Activated naive CD4-positive, alpha-beta T cell (primary cell): ENCODE measurements at places on chromosomes 12 and 14.

GRCh38 chr14:81784084-81784483, 250.4 kb upstream of the SEL1L start:
- no peak for DNase-seq

GRCh38 chr14:99892406-99892805, 99.2 kb downstream of the EML1 start:
- no peak for DNase-seq

- no peak for DNase-seq
Observed at GRCh38 chr14:55103971-55104954, 24.8 kb upstream of the LGALS3 start.

GRCh38 chr12:30440826-30441602, 254.7 kb downstream of the IPO8 start:
- DNase-seq, result no peak

DNA sequence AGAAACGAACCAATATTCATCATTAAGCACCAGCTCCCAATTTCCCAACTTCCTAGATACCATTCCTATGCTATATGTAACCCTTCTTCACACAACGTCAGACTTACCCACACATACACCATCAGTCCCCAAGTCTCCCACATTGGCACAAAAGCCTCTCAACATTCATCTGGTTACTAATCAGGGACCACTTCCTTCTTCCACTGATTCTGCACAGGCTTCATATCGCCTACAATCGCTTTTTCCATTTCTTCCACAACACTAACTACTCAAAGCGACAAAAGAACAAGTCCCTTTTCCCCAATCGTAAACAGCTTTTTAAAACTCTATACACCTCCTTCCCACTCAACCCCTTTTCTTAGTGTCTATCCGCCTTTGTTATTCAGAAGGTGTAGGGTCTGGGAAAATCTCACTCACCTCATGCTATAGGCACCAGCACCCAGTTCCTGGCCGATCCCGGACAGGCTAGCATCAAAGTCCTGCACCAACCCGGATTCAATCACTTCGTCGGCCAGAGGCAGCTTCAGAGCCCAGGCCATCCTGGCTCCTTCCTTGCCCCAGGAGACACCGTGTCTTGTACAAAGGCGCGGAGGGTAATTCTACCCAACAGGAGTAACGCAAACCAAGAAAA, 936 bp downstream of the TFCP2 start:
- no peak for DNase-seq

DNA sequence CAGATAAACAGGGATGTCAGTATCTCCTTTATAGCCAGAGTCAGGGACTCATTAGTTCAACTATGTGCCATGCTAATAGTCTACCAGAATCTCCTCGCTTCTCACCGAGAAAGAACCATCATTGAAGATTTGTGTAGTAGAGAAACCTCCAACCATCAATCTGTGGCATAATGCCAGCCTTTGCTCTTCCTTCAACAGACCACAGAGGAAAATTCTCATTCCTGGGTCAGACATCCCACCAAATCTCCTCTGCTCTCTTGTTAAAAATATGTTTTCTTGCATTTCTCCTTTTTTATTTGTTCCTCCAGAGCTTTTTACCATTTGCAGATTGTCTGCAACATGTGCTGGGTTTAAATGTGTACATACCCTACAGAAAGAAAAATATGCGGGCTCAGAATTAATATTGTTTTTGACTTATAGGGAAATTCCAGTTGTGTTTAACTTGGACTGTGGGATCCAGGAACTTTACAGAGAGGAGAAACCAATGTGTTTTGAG, 64.9 kb downstream of the LLPH start:
- DNase-seq, result no peak

DNA sequence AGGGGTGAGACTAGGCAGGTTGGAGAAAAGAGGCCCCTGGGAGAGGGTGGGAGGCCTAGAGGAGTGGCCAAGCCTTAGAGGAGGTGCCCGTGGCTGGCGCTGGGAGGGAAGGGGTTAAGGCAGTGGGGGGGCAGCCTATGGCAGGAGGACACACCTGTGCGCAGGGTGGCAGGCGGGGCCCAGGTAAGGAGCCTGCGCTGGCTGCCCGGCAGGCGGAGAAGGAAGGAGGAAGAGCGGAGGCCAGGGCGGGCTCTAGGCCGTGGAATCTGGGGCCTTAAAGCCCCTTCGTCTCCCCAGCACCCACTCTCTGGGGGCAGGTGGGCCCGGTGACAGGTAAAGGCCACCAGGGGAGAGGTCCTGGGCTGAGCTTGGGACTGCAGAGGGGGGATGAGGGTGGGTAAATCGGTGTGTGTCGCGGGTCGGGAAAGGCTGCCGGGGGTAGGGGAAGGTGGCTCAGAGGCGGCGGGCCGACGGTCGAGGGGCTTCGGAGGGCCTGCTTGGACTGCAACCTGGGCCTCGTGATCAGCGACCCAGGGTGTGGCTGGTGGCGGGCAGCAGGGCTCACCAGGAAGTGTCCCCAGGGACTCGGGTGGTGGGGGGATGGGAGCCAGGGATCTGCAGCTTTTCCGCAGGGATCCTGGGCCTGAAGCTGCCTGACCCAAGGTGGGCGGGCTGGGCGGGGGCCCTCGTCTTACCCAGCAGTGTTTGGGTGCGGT, 7.3 kb downstream of the PHB2 start:
- no peak for DNase-seq

GRCh38 chr14:26204728-26205479, 392.9 kb downstream of the NOVA1 start:
- no peak for DNase-seq

- DNase-seq, result no peak
Observed at GRCh38 chr14:97719931-97720330, 922.7 kb downstream of the VRK1 start.

GRCh38 chr12:67377541-67377940, 108.4 kb downstream of the CAND1 start:
- no peak for DNase-seq

DNA sequence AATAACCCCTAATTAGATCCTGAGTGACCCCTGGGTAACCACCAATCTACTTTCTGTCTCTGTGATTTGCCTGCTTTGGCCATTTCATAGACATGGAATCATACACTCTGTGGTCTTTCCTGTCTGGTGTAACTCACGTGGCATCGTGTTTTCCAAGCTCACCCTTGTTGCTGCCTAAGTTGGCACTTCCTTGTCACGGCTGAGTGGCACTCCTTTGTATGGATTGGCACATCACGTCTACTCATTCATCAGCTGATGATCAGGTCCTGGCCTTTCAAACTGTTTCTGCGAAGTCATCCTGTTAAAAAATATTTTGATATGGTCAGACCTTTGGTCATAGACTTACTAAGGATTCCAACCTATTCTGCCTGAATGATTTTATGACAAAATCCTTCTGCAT, 87.7 kb downstream of the GLT1D1 start:
- no peak for DNase-seq

DNA sequence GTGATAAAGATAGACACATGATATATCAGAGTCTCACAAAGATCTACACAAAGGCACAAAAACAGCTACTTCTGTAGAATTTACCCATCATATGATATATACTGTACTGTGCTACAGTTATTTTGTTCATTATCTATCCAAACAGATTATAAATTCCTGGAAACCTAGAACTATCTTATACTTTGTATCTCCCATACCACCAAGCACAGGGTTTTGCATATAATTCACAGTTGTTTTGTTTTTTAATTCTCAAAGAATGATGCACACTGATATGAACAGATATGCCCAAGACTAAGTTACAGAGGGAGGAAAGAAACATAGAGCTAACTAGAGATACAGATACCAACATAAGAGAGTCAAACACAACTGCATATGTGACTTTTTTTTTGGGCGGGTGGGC, 3.4 kb downstream of the PRKAG1 start:
- no peak for DNase-seq

DNA sequence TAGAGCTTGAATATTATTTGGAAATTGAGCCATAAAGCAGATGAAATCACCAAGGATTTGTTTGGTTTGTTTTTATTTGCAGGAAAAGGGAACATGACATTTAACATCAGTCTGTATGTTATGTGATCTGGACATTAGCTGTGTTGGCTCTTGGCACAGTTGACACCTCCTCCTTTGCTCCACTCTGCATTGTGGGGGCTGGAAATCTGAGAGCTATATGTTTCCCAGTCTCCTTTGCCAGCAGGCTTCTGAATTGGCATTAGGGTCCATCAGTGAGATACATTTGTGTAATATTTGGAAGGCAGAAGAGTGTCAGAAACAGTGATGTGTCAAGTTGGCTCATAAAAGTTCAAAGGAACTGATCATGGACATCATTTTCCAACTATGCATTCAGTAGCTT, 322.1 kb upstream of the ATP2B1 start:
- DNase-seq, result no peak

- DNase-seq, result no peak
Observed at GRCh38 chr14:57297852-57298251, 29.1 kb downstream of the AP5M1 start.

DNA sequence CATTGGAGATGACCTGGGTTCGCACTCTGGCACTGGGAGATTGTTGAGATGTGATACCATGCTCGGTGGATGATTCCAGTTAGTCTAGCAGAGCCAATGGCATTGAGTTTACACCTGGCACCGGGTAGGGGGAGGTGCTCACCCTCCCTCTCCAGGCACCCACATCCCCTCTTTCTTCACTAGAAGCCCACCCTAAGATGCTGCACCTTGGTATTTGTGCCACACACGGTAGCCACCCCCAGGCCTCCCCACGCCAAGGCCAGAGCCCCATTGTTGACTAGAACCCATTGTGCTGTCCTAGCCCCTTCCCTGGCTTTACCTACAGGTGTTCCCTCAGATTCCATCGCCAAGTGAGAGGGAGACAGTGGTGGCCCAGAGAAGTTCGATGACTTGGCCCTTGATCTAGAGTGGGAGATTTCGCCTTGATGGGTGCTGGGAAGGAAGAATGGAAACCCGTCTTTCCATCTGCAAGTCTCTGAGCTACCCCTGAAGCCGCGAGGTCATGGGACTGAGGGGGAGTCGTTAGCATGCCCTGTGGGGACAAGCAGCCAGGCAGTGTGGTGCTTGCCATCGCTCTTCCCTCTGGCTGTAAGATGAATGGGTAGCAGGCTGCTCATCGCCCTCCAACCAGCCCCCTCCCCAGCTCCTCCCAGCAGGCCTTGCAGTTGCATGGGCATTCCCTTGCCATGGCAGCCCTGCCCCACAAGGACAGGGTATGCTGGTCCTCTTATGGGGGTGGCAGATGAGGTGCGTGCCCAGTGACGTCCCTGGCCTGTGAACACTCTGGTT, 8.7 kb downstream of the CCND2 start:
- no peak for DNase-seq

GRCh38 chr12:116958402-116959197, 47.9 kb downstream of the FBXW8 start:
- no peak for DNase-seq

- no peak for DNase-seq
Observed at GRCh38 chr12:114274131-114274530, 131.8 kb downstream of the TBX5 start.

DNA sequence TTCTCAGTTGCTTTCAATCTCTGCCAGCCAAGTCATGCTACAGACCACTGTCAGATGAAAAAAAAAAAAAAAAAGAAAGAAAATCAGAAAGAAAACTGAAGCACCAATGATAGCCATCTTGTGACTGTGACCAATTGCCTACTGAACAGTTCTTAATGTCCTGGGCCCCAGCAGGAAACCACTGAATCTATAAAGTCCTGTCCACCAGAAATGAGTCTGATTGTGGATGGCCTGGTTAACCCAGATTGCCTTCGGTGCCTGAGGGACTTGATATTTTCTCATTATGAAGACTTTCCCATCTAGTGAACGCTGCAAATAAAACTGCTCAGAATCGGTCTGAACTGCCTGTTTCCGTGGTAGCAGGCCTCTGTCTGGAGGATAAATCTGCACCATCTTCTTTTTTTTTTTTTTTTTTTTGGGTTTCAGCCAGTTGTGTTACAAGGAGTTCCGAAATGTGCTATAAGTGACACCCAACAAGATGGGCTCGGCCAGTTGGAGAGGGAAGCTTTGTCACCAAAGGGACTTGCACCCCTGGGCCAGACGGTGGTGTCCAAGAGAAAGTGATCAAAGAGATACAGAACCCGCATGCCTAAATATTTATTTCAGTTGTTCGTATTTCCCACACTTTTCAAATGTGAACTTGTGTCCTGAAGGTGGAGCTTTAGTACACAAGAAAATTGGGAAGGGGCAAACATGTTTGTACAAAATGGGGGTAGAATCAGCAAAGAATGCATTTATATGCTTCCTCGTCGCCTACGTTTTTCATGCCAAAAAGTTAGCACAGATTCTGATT, 3.0 kb upstream of the PLXNC1 start:
- DNase-seq, result no peak

GRCh38 chr14:91341751-91342154, 75.9 kb downstream of the CCDC88C start:
- DNase-seq, result no peak

DNA sequence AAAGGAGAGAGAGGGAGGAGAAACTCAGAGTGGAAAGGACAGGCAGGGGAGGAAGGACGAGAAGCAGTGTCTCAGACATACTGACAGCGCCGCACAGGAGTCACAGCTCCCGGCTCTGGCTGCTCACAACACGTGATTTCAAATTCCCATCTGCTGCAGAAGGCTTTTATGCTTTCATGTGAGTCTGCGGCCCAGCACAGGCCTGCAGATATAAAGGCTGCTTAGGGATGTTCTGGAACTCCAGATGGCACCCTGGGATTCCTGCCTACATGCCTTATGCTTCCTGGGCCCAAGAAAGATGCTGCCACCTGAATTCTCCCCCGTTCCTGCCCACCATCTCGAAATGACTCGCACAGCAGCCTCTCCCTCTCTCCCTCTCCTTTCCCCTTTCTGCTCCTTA, 89.6 kb downstream of the NUAK1 start:
- DNase-seq, result no peak

DNA sequence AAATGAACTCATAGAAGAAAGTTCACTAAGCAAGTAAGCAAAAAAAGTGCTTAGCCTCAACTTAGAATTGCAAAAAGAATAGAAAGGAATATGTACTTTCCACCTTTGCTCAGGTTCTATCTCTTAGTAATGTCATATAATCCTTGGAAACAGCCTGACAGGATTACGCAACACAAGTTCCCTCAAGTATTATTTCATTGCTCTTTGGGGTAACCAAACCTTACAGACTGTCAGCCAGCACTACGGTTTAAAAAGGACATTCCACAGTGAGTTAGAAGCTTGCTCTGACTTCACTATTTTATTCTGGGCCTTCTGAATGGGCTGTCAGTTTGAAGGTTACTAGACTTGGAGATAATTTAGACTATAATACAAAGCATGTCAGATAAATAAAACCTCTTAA, 264.0 kb downstream of the ATXN7L3B start:
- no peak for DNase-seq

DNA sequence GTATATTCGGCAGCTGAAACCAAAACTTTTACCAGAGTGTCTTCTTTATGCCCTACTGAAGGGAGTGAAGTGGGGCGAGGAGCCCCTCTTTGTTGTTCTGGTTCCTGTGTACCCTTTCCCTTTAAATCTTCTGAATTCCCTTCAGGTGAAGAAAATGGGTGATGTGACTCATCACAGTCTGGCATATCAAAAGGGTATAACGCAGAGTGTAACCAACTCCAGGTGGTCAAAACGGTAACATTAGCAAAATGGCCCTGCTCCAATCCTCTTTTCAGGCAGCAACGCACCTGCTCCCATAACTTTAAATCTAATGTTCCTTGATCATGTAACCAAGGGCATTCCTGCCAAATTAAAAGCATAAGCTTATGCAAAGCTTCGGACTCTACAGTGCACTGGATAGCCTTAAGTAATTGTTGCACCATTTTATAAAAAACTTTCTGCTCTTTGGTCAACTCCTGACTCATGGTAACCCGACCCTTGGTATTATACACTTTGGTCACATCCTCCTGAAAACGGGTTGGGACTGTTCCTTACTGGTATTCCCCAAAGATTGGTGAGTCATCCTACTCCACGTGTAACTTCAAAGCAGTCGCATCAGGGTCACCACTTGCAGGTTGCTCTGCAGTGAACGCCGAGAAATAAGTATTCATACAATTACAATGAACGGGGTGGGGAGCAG, 83.1 kb downstream of the KCNMB4 start:
- no peak for DNase-seq

- DNase-seq, result no peak
Observed at GRCh38 chr14:87679866-87680265, 313.1 kb downstream of the GALC start.
